ENCODE measurements at places on chromosomes 6 and 20.

DNA sequence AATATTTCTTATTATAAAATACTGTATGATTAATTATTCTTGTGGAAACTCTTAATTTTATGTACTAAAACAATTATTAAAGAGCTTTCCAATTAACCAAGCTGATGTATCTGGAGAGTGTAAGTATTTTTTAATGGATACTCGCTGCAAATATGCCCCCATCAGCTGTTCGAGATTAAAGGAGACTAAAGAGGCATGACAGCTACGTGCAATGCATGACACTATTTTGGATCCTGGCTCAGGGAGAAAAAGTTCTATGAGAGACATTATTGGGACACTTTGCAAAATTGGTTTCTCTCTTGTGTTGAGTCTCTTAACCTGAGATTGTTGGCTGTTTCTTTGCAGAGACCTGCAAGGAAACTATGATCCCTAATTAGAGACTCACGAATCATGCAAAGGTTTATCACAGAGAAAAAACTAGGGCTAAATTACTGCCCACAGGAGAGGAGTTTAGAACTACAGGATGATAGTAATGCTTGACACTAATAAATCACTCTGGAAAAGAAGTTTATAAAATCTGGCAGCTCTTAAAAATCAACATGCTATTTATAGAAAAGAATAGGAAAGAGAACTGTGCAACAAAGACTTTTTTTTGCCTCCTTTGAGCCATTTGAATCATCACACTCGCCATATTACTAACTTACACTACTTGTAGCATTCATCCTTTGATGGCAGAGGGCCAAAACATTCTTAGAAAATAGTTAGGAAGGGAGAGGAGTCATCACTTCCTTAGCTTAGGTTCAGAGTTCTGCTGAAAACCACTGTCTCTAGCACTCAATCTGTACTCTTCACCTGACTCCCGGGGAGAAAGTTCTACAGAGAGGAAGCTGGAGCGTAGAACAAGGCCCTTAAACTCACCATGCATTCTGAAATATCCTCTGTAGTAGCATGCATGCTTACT is 25.3 kb downstream of the NRN1 start:
- no peak for DNase-seq

- DNase-seq = no peak
Measured at GRCh38 chr6:169983651-169984050, 232.2 kb downstream of the ERMARD start.

DNA sequence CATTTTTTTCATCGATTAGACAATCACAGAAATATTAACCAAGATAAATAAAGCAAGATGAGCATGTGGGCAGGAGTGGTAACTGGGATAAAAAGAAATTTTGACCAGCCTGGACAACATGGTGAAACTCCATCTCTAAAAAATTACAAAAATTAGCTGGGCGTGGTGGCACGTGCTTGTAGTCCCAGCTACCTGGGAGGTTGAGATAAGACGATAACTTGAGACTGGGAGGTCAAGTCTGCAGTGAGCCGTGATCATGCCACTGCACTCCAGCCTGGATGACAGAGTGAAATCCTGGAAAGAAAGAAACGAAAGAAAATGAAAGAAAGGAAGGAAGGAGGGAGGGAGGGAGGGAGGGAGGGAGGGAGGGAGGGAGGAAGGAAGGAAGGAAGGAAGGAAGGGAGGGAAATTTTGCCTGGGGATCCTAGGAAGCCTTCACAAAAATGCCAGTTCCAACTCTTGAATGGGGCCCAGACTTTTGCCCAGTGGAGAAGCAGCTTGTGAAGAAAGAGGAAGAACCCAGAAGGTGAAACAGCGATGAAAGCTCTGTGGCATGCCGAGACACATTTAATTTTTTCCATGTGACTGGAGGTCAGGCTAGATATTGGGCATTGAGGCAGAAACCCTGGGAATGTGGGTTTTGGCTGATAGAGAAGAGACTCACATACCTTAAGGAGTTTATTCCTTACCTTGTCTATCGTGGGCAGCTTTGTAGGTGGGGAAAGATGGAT is 20.3 kb downstream of the CCDC170 start:
- no peak for DNase-seq

- DNase-seq = peak; percentile 45
Measured at GRCh38 chr6:53410508-53411258, 61.9 kb upstream of the ELOVL5 start.

DNA sequence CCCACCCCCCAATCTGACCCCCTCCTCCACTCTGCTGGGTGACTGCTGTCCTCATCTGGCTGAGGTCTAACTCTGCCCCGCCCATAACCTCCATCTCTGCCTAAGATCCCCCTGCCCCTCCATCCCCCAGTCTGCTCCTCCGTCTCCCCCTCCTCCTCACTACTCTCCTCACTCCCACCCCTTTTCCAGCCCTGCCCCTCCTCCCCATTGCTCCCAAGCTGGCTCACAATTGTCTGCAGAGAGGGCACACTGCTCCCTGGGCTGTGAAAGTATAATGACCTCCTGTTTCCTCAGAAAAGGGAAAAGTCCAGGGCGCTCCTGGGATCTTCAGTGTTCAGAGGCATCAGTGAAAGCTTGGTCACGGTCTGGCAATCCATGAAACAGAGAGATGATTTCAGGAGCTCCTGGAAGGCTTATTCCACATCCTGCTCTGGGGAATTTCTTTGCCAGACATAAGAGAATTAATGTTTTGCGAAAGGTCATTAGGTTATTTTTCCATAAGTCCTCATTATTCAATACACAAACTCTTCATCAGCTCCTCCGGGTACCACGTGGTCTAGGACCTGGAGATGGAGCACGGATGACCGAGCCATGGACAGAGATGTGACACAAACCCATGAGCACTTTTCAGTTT is 21.5 kb downstream of the CST5 start:
- no peak for DNase-seq

- no peak for DNase-seq
Measured at GRCh38 chr6:109172101-109172746, 76.9 kb downstream of the CEP57L1 start.
